ENCODE measurements at places on chromosomes 7 and 10. TPM values are rescaled to one million over a fixed set of nuclear protein-coding genes. Genes with fewer than 3 reads are reported as not detected.

ELN gene
- total RNA-seq: not detected

PGAM2 gene
- 0.74 TPM for total RNA-seq

HTRA1 gene
- total RNA-seq: not detected

GBX1 gene
- total RNA-seq: not detected

ADCYAP1R1 gene
- total RNA-seq: not detected

UCN3 gene
- total RNA-seq: not detected

TEX47 gene
- total RNA-seq: not detected

MACROH2A2 gene
- 9.6 TPM for total RNA-seq

CNPY1 gene
- not detected for total RNA-seq

AQP1 gene
- not detected for total RNA-seq

DOCK1 gene
- total RNA-seq: 0.06 TPM

GALNT11 gene
- total RNA-seq: 28.7 TPM

HMX3 gene
- not detected for total RNA-seq

RAPGEF5 gene
- 0.72 TPM for total RNA-seq

SPDYE1 gene
- total RNA-seq: not detected

ANKRD30A gene
- not detected for total RNA-seq

KLF14 gene
- total RNA-seq: not detected

TPK1 gene
- total RNA-seq: 21.0 TPM

CHCHD3 gene
- total RNA-seq: 44.5 TPM

TMEM184A gene
- total RNA-seq: not detected

PHKG1 gene
- 2.3 TPM for total RNA-seq

CARD11 gene
- 151 TPM for total RNA-seq

SPDYE5 gene
- 0.14 TPM for total RNA-seq

HOXA5 gene
- not detected for total RNA-seq

COL26A1 gene
- total RNA-seq: not detected

LIPM gene
- total RNA-seq: not detected

POMZP3 gene
- total RNA-seq: 12.7 TPM

WNT8B gene
- 0.91 TPM for total RNA-seq

KCNK18 gene
- not detected for total RNA-seq

LRMDA gene
- not detected for total RNA-seq

SLC25A40 gene
- total RNA-seq: 51.6 TPM

MCM10 gene
- 40.2 TPM for total RNA-seq

FKBP6 gene
- total RNA-seq: not detected

WNT16 gene
- total RNA-seq: not detected

KCNH2 gene
- 0.54 TPM for total RNA-seq

ZFAND4 gene
- 22.3 TPM for total RNA-seq
